Cerebellar nuclear complex (tissue), 1 donor: ENCODE measurements at places on chromosomes 1 and 21.

GRCh38 chr1:151537112-151537511 is 3.0 kb upstream of the TUFT1 start:
- DNase-seq: no peak

DNA sequence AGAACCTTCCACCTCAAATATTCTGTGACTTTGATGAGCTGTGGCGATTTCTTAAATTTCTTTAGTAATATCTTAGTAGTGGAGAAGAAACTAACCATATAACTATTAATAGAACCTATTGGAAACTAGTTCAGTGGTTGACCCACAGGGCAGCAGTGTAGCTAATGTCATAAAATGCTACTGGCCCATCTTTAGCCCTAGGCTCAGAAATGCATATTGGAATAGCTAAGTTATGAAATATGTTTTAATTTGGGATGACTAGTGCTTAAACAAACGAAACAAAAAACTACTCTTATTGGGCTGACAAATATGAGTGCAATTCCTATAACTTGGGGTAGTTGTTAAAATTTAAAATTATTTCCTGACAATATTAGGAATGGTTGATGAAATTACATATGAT is 20.2 kb downstream of the MACO1 start:
- no peak for DNase-seq

DNA sequence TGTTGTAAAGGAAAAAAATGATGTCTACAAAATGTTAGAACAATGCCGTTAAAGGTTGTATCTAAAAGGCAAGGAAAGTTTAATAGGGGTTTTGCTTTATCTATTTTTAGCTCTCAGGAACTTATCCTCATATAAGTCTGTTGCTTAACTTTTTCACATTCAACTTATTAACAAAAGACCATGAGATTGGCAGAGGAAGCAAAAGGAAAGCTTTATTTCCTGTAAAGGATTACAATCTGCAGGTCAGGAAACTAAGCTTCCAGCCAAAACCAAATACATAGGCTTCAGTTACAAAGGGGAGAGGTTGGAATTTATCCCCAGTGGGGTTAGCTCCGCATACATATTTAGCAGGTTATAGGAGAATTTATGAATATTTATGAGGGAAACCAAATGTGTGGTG is 58.7 kb upstream of the KIAA1614 start:
- no peak for DNase-seq

DNA sequence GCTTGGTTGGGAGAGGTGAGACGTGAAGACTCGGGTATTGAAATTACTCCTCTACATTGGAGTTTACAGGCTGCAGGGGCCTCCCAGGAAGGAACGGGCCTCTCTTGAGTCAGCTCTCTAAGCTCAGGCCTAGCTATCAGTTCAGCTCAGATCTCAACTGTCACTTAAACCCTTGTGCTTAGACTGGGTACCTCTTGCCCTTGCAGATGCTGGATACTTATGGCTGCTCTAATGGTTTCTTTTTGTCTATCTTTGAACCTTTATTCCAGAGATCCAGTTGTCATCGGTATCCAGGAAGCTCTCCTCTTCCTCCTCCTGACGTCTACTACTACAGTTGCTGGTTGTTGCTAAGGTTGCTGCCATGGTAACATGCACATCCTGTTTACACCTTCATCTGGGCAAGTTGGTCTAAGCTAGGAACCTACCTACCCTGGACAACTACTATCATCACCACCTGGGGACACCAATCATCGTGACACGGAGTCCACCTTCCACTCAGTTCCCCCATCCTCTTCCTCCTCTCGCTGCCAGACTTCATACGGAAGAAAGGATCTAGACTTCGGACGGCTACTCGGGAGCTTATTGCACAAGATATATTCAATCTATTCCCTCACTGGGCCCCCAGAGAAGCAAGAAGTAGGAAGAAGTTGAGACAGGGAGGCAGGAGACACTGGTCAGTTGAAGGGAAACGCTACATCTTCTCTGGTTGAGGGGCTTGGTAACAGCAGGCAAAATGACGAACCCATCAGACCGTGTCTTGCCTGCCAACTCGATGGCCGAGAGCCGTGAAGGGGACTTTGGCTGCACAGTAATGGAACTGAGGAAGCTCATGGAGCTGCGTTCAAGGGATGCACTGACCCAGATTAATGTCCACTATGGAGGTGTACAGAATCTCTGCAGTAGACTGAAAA is 56.1 kb downstream of the ATP2B4 start:
- no peak for DNase-seq

- DNase-seq: peak; percentile 14
These were observed 70.8 kb upstream of the TENT5C start for GRCh38 chr1:117534995-117535467.

GRCh38 chr1:164515231-164515630 is 43.8 kb upstream of the PBX1 start:
- DNase-seq: no peak

- DNase-seq: no peak
These were observed 21.0 kb downstream of the CD160 start for GRCh38 chr1:145740269-145740668.

DNA sequence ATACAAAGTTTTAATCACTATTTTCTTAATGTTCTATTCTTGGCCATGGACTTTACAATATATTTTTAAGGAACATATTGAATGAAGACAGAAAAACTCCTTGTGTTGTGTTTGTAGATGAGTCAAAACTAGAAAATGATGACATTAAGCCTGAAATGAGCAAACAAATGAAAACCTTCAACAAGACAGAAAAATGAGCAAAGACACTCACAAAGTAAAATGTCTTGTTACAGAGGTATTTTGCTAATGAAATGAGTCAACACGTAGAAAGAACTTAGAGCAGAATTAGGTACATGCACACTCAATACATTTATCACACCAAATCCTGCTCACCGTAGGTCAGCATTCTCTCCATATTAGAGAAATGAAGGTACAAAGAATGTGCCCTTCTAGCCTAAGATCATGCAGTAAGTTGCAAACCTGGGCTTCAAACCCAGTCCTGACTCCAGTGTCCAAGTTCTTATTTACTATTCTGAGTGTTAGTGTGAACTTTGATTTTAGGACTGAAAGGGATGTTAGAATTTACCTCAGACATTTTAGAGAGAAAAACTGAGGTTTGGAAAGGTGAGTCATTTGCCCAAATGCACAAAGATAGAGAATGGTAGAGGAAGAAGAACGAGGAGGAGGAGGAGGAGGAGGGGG is 133.9 kb upstream of the SGIP1 start:
- no peak for DNase-seq

DNA sequence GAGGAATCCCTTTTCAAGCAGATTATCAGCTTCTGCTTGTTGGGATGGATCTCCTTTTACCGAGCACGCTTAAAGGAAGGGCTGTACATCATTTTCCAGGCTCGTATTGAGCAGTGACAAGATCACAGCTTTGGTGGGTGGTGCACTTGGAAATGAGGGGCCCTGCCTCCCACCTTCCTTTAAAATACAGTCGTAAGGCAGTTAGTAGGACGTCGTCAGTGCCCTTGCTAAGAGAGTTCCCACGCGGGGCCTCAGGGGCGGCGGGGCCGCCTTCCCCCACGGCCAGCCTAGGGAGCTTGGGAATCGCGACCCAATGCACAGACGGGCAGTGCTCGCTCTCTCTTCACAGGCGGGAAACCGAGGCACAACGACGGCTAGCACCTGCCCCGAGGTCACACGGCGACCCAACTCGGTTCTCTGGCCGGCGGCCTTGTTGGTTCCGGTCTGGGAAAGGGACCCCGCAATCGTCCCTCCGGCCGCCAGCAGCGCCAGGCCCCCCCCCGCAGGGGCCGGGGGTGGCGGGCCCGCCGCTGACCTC is 58.6 kb downstream of the H3-3A start:
- DNase-seq: no peak

- no peak for DNase-seq
These were observed 362.4 kb downstream of the HHAT start for GRCh38 chr1:210691039-210691610.

DNA sequence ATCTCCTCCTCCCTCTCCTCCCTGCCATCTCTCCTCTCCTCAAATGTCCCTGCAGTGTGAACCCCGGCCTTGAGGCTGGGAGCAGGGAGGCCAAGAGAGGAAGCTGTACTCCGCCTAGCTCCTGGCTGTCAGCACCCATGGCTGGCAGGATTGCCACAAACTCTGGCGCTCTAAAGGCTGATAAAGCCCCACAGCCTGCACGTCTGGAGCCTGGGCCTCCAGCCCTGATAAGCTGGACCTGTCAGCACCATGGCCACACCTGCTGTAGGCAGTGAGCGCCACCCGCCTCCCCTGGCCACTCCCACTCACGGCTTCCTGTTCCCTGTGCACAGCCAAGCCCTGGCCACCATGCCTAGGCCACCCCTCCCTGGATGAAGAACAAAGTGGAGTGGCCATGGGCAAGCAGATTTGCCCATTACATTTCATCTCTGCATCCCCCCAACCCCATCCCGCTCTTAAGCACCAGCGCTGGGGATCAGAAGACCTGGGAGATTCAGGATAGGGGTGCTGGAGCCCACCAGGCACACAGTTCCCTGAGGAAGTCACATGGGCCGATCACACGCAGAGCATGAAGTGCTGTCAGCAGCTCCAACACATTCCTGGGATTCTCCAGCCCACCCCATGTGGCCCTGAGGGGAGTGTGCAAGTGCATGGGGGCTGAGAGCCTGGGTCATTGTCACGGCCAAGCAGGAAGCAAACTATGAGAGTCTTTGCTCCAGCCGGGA is 24.2 kb upstream of the NPPB start:
- DNase-seq: no peak

GRCh38 chr1:81174811-81175476 is 625.8 kb upstream of the ADGRL2 start:
- DNase-seq: no peak

GRCh38 chr1:81317191-81317590 is 483.5 kb upstream of the ADGRL2 start:
- DNase-seq: no peak

GRCh38 chr1:116824631-116825206 is 70.5 kb downstream of the CD2 start:
- no peak for DNase-seq

- no peak for DNase-seq
These were observed 217.9 kb downstream of the RWDD3 start for GRCh38 chr1:95451904-95452303.

DNA sequence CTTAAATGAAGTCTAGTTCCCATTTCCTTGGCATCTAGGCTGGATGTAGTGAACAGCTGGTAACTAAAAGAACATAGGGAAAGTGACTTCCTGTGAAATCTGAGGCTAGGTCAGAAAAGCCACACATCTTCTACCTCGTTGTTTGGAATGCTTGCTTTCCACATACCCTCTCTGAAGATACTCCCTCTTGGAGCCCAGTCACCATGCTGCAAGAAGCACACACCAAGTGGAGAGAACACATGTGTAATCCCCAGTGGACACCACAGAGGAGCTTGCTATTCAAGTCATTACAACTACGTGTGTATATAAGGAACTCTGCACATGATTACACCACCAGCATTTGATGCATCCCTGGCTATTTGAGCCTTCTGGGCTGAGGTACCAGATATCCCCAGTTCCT is 125.9 kb downstream of the RGS21 start:
- no peak for DNase-seq

DNA sequence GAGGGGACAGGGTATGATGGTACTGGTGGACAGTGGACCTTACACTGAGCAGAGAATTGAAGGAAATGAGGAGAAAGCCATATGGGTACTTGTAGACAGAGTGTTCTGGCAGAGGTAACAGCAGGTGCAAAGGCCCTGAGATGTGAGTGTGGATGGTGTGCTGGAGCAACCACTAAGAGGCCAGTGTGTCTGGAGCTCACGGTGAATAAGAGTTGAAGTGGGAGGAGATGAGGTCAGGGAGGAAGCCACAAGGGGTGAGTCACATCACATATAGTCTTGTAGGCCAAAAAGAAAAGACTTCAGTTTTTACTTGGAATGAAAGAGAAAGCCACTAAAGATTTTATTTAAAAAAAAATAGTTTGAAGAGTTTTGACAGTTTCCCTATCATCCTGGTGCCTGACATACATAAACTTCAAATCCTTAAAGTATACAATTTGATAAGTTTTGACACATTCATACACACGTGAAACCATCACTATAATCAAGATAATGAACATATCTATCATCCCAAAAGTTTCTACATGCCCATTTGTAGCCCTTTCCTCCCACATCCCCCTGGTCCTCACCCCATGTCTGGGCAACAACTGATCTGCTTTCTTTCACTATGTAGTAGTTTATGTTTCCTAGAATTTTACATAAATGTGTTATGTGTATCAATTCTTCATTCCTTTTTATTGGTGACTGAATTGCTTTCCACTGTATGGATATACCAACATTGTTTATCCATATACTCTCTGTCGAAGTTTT is 148.4 kb downstream of the GPATCH2 start:
- no peak for DNase-seq

GRCh38 chr1:157326173-157326859 is 188.1 kb upstream of the ETV3 start:
- no peak for DNase-seq

DNA sequence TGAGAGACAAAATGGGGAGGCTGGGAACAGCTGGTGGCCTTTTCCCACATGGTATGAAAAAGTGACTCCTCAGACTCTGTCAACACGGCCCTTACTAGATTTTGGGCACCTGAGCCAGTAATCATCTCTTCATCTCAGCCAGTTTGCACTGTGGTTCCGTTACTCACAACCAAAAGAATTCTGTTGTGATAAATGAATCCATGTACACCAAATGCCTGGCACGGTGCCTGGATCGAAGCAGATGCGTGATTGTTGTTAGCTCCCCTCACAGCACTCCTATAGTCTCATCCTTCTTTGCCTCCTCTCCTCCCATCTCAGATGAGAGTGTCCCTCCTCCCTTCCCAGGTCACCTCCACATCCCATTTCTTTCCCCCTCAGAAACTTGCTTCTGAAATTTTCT is 57.9 kb upstream of the GJB5 start:
- no peak for DNase-seq

DNA sequence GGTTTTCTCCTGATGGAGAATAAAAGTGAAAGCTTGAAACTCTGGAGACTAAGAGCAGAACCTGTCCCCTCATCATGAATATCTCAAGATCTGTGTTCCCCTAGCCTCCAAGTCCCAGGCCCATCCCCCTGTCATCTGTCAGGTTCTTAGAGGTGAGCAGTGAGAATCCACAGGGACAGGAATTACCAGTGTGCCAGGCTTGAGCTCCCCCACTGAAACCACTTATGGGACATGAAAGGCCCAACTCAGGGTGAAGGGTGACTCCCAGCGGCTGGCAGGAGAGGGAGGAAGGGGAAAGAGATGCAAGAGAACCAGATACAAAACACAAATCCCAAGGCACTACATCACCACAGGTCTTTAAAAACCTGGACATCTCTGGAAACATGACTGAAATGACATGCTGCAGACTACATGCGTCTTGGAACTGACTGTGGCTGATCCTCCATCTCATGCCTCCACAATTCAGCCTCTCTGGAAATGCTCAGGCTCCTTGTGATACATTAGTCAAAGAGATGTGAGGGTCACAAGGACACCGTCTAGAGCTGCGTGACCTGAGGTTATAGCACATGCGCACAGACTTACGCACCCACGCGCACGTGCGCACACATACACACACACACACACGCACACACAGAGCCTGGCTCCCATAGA is 6.8 kb upstream of the LY9 start:
- DNase-seq: no peak

GRCh38 chr1:181112071-181112929 is 23.8 kb downstream of the IER5 start:
- DNase-seq: no peak

GRCh38 chr1:173224949-173225348 is 17.8 kb upstream of the TNFSF4 start:
- no peak for DNase-seq
